Smooth muscle cell of the brain vasculature (primary cell): ENCODE measurements at places on chromosomes 12 and 14.

- DNase-seq: no peak
Observed at GRCh38 chr12:88334271-88334670, 192.2 kb downstream of the TMTC3 start.

- DNase-seq: no peak
Observed at GRCh38 chr14:86826661-86827060, 1166.3 kb downstream of the GALC start.

- no peak for DNase-seq
Observed at GRCh38 chr12:95805864-95806671, 15.5 kb upstream of the NTN4 start.

DNA sequence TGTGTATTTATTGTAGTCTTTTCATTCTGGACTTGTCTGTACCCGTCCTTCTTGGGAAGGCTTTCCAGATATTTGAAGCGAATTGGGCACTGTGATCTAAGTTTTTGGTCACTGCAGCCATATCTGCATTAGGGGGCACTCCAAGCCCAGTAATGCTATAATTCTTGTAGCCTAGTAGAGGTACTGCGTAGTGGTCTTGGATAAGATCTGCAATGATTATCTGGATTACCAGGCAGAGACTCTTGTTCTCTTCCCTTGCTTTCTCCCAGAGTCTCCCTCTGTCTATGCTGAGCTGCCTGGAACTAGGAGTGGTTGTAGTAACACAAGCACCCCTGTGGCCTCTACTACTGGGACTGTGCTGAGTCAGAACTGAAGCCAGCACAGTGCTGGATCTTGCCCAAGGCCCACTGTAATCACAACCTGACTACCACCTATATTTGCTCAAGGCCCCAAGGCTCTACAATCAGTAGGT lies 30.0 kb downstream of the SLC38A2 start:
- peak; percentile 17 for DNase-seq

- no peak for DNase-seq
Observed at GRCh38 chr14:76911473-76911872, 85.3 kb downstream of the LRRC74A start.

- DNase-seq: no peak
Observed at GRCh38 chr14:54928216-54928615, 25.6 kb upstream of the GCH1 start.

- DNase-seq: no peak
Observed at GRCh38 chr12:121287267-121287954, 9.1 kb downstream of the CAMKK2 start.

DNA sequence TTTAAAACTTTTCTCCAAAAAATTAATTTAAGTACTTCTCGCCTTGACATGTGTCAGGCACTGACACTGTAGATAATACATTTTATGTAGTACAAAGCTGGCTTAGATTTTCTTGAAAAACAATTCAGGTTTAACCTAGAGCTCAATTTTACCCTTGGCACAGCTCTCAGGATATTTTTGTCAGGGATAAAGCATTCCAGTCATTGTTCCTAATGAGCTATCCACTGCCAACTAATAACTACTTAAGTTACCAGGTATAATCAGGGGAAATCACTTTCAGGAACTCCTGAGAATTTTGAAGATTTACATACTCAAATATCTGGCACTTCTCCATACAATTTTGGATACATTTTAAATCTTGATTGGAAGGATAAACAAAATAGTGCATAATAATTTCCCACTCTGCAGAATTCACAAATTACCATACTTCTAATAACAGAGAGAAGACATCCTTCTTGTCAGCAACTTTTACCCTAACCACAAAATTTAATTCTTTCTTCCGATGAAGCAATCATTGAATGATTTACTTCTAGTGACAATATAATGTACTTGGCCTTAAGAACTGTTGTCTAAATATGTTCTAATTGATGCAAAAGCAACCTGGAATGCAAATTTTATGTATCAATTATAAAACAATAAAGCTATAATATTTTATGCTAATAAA lies 4.8 kb downstream of the RASSF9 start:
- DNase-seq: no peak

- DNase-seq: no peak
Observed at GRCh38 chr14:91284146-91284790, 39.8 kb upstream of the GPR68 start.

GRCh38 chr14:51185754-51186153 lies 54.3 kb upstream of the TMX1 start:
- DNase-seq: no peak

DNA sequence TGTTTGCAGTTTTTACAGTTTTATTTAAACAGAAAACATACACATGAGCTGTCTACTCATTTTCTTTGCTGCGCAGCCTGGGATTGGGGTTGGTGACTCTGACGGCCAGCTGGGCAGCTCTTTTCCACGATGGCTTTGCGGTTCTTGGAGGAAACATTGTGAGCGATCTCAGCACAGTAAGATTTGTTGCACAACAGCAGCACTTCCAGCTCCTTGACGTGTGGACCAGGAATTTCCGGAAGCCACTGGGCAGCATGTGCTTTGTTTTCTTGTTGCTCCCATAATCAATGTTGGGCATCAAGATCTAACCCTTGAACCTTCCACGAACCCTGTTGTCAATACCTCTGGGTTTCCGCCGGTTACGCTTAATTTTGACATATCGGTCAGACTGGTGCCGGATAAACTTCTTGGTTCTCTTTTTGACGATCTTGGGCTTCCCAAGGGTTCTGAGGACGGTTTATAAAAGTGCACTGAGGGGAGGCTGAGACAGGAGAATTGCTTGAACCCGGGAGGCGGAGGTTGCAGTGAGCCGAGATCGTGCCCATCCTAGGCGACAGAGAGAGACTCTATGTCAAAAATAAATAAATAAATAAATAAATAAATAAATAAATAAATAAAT lies 21.8 kb downstream of the FKBP11 start:
- DNase-seq: no peak

DNA sequence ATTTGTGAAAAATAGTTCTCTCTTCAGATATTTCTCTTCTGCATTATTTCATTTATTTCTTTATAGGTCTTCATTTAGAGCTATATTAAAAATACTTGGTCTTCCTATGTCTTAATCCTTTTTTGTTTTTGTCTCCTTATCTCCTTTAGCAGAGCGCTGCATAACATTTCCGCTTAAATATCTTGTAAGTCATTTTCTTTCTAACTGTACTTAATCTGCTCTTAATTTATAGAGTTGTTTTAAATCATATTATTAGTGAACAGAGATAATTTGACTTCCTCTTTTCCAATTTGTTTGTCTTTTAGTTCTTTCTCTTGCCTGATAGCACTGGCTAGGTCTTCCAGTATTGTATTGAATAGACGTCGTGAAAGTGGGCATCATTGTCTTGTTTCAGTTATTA lies 18.0 kb downstream of the LUM start:
- DNase-seq: no peak
